Chondrocyte (in vitro differentiated cells): ENCODE measurements at places on chromosomes 7 and 10.

GRCh38 chr7:148702876-148703670 lies 4.4 kb downstream of the CUL1 start:
- DNase-seq, result no peak

GRCh38 chr7:147096629-147097028 lies 980.0 kb downstream of the CNTNAP2 start:
- DNase-seq, result no peak

- no peak for DNase-seq
Observed at GRCh38 chr7:36092221-36092771, 60.8 kb upstream of the EEPD1 start.

DNA sequence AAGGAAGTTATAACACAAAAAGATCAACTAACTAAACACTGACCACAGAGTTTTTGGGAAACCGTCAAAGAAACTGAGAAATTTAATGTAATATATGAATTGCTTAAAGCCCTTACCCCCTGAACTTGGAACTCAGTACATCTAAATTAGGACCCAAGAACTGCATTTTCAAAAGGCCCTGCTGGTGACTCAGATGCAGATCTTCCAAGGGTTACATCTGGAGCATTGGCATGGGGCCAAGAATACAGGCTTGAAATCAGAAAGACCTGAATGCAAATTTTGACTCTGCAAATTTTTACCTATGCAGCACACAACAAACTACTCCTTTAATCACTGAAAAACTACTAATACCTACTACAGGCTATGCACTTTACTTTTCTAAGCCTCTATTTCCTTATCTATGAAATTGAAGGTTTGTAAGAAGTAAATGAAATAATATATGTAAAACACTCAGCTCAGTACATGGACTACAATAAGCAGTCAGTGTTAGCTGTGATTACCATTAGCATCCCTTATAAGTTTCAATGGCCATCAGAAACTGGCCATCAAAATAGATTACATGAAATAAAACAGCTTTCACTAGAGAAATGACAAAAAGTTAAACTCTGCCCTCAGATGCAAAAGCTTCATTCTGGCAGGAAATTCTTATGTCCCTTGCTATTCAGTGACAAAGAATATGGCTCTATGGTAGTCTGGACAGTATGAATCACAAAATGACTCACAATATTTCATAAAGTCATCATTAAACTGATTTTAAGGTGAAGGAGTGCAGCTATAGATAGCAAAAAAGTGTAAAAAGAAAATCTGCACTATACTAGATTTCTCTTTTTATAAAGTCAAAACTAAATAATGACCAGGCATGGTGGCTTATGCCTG lies 43.6 kb downstream of the NSUN6 start:
- DNase-seq, result no peak

- no peak for DNase-seq
Observed at GRCh38 chr7:22640269-22640668, 86.7 kb upstream of the IL6 start.

DNA sequence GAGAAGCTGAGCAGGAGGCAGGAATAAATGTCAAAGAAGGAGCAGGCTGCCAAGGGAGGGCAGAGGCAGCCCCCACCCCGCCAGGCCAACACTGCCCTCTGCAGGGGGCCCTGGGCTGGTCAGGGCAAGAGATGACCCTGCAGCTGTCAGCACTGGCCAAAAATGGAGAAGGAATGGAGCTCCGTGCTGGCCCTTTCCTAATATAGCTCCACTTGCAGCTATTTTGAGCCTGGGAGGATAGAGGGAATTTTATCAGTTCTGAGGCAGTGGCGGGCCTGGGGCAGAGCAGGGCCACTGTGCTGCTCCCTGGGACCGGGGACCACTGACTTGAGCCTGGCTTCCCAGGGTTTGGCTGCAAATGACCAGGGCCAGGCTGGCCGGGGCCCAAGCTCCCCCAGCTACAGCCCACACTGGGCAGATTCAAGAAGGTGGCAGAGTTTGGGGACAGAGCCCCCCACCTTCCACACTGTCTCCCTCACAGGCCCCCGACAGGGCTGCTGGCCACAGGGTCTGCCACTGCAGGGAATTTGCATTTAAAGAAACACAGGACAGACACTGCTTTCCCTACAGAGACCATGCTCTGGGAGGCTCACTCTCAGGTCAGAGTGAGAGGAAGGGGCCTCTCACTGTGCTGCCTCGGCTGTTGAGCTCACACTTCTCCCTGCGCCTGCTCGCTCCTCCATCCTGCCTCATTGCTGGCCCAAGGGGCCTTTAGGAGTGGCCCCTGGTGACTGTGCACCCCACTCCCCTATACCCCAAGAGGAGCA lies 16.2 kb downstream of the LDB3 start:
- no peak for DNase-seq

GRCh38 chr10:103691723-103692435 lies 163.5 kb downstream of the SH3PXD2A start:
- no peak for DNase-seq

GRCh38 chr7:134554417-134554966 lies 5.6 kb downstream of the AKR1B15 start:
- no peak for DNase-seq

DNA sequence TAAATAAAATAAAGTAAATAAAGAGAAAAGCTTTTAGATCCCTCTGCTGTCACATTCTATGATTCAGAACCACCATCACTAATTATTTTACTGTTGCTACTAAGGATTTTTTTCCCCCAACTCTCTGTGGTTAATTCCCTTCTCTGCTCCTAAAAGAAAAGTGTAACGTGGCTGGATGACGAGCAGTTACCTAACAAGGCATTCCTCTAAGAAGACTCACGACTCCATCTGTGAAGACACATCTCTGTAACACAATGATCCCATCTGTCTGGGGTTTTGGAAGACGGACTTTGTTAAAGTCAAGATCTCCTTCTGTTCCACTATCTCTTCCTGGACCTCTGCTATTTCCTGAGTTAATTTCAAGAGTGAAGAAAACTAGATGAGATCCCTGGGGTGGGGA lies 179.9 kb downstream of the SFMBT2 start:
- no peak for DNase-seq

- no peak for DNase-seq
Observed at GRCh38 chr10:99843310-99843709, 60.9 kb downstream of the ABCC2 start.

- no peak for DNase-seq
Observed at GRCh38 chr10:86644152-86644793, 10.1 kb upstream of the OPN4 start.

DNA sequence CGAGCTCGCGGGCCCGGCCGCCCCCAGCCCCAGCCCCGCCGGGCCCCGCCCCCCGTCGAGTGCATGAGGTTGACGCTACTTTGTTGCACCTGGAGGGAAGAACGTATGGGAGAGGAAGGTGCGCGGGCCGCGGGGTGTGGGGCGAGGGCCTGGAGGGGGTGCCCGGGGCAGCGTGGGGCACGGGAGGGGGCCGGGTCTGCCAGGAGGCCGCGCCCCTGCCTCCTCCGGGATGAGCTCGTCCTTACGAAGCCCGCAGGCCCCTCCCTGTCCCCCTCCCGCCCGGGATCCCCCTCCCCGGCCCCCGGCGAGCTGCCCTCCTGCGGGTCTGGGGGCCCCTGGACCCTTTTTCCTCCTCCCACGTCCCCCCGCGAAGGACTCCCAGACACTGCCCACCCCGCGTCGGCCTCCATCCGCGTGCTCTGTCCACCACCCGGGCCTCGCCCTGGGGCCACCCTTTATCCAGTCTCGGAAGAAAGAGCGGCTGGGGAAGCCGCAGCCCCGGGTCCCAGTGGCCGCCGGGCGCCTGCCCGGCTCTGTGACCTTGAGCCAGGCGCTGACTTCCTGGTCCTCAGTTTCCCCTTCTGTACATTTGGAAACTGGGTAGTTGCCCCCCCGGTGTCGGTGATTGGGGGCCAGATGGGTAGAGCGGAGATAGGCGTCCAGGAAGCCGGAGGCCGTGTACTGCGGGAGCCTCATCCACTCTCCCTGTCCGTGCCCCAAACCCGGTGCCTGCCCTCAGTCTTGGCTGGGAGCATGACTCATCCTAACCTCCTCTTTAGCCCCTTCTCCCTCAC lies 521 bp downstream of the LIMK1 start:
- DNase-seq, result no peak

DNA sequence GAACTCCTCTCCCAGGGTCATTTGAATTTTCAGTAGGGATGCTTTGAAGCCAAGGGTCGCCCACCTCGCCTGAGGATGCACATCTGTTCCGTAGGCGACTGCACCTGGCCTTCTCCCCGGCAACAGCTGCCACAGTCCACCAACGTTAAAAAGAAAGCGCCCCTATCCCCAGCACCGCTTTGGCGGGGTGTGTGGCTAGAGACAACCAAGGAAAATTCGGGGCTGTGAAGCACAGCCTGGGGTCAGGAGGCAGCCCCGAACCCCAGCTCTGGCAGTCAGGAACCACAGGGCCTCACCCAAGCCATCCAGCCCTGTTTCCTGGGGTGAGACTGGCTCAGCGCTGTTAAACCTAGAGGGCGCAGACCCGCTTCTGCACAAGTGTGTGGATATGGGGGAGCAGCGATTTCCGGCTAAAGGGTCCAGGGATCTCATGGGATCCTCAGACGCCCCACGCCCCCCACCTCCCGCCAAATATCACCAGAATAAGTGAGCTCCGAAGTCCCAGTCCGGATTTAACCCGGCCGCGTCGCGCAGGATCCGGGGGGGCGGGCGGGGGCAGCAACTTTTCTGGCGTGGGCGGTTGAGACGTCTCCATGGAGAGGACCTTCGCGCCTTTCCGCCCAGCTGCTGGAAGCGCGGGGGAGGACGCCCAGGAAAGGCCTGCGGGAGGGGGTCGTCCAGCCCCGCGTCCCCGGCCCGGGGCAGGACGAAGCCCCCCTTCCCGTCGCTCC lies 822 bp downstream of the ZC3HAV1L start:
- DNase-seq, result no peak

DNA sequence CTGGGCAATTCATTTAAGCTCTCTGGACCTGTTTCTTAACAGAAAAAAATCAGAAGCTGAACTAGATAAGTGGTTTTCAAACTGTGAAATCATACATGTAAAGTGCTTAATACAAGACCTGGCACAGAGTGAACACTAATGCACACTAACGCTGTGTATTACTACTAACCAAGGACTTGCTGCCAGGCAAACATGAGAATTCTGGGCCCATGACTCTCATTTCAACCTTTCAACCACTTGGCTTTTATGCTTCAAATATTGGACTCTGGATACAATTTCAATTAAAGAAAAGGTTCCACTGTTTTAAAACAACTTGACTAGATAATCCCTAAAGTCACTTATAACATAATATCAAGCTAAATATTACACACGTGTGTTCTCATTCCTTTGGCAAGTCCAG lies 73.4 kb downstream of the SRPK2 start:
- DNase-seq, result no peak

DNA sequence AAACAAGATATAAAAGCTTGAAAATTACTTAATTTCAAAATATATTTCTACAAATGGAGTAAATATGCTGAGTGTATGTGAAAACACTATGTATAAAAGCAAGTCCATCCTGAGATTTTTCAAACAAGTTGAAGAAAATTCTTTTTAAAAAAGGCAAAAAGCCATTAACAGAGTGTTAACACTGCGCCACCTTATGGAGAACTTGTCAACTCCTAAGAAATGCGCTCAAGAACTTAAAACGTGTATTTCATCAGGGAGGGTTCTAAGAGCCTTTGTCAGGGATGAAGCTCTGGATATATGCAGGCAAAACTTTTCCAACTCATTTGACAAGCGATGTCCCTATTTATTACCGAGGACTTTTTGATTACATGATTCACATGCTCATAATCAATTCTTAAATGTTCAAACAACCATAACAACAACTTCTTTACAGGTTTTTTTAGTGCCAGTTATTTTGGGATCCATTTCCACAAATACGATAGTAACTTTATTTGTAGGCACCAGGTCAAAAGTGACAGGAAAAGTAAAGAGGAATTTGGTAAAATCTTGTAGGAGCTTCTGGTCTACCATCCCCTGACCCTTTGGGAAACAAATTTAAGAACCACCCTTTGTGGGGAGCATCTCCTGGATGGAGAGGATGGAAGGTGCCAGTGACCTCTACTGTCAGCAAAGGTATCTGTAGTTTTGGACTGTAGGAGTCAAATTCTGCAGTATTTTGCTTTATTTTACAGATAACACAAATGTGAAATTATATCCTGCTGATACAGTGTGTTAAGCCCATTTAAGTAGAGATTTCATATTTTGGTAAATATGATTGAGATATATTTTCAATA lies 23.2 kb downstream of the CALCR start:
- no peak for DNase-seq

- DNase-seq, result no peak
Observed at GRCh38 chr7:36851382-36851781, 127.1 kb upstream of the AOAH start.

GRCh38 chr10:98921316-98921715 lies 314.3 kb downstream of the HPSE2 start:
- DNase-seq, result no peak

- DNase-seq, result no peak
Observed at GRCh38 chr10:50033481-50033880, 34.3 kb upstream of the WASHC2A start.

GRCh38 chr10:100977436-100977835 lies 8.1 kb downstream of the SEMA4G start:
- DNase-seq, result peak; percentile 46

DNA sequence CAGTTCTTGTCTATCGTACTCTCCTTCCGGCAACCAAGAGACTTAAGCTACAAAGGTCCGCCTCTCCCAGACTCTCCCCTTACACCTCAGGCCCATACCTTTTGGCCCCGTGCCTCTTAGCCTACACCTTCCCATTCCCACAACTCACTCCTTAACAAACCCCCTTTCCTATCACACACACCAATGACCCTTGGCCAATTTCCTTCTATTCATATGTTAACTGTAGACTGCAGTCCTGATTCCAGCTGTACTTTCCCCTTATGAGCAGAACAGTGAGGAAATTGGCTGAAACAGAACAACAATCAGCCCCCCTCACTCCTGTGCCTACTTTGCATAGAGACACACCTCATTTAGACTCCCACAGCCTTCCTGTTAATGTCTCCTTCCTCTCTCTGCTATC lies 1.4 kb upstream of the TMEM139 start:
- DNase-seq, result no peak
